GM18507 (cell line): ENCODE measurements at places on chromosomes 1 and 21.

GRCh38 chr21:42157606-42158310 lies 61.2 kb upstream of the ABCG1 start:
- no peak for DNase-seq

DNA sequence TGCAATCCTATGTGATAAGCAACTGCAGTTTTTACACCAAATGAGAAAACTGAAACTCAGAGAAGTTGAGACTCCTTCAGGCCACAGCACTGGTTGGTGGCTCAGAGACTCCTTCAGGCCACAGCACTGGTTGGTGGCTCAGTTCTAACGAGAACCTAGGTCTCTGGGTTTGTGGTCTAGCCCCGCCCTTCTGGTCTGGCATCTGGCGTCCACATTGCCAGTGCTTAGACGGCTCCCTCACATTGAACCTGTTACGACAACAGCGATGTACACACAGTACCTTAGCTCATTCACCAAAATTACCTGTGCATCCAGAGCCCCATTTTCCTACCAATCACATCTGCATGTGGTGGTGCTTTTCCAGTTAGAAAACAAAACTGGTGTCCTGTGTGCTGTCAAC lies 66.1 kb downstream of the NID1 start:
- peak; percentile 23 for DNase-seq

DNA sequence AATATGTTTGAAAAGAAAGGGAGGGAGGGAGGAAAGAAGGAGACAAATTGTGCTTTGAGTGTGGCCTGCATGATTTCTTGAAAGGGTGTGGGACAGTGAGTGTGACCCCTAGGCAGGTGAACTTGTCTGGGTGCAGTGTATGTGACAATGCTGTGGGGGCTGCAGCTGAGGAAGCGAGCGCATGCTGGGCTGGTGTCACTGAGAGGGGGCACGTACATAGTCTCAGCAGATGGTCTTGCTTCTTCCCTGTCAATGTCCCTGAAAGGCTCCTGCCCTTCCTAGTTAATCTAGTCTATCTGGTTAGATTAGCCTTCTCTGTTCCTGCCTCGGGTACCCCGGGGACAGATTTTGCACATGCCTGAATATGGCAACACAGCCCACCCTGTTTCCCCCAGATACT lies 9.8 kb downstream of the FAAH start:
- DNase-seq = no peak

DNA sequence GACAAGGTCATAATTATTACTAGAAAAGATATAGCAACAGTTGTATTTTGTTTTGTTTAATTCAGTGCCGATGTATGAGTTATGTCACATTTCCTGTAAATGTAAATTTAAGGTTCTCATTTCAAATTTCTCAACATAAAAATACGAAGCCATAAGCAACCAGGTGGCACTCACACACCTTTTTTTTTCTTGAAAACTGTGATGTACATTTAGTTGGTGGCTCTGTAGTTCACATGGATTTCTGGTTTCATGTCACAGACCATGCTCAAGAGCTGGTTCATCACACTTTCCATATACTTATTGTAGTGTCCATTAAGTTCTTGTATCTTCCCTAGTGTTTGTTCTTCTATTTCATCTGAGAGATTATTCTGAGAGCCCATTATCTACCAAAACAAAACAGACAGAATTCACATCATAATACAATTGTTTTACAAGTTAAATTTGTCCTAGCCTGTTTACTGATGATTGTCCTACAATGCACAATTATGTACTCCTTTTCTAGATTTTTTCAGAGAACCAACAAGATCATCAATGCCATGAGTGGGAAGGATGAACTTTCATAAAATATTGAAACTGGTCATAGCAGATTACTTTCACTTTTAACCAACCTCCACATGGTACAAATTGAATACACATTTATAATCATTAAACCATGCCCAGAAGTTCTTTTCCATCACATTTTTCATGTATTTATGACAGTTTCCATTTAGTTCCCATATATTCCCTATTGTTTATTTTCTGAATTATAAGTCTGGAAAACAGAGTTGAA lies 17.1 kb downstream of the ATP6V1G3 start:
- no peak for DNase-seq

- no peak for DNase-seq
Measured at GRCh38 chr1:198203434-198203833, 46.6 kb downstream of the NEK7 start.

GRCh38 chr1:44222397-44223186 lies 9.3 kb downstream of the DMAP1 start:
- no peak for DNase-seq

DNA sequence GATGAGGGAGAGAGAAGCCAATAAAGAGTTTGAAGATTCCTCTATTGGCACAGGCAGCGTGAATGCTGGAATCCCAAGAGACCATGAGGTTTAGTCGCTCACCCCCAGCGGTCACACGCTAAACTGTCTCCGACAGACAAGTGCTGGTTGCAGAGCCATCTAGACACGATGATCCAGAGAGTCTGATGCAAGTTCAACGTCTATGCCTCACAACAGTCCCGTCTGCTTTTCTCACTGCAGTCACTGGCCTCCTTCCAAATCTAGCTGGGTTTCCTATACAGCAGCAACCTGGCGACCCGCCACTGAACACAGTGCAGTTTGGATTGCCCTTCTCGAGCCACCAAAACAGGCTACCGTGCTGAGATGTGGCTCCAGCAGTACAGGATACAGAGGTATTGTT lies 98.6 kb upstream of the KRTAP19-8 start:
- no peak for DNase-seq

GRCh38 chr1:234610061-234610665 lies at the start of gene IRF2BP2:
Gene IRF2BP2, minus strand, starts transcription at chr1:234610178. Its CDS starts 684 bp downstream, at chr1:234609494.
- DNase-seq = peak; percentile 68

- no peak for DNase-seq
Measured at GRCh38 chr1:58244872-58245271, 301.7 kb downstream of the OMA1 start.

DNA sequence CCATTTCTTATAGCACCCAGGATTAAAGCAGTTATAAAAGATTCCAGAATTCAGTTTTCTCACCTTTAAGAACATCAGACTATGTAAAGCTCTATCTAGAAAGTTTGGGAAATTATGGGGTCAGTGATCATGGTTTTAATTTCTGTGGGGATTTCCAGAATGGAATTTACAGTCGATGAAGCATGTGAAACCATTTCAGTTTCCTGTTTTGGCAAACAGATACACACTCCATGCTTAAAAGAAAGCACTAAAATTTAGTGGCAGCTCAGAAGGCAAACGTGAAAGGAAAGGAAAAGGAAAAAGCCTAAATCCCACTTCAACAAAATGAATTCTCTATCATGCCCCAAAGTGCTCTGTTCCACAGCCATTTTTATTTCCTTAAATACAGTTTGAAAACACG lies 60.4 kb downstream of the FYB2 start:
- DNase-seq = no peak

- DNase-seq = no peak
Measured at GRCh38 chr1:235622936-235623779, 26.4 kb downstream of the GNG4 start.

DNA sequence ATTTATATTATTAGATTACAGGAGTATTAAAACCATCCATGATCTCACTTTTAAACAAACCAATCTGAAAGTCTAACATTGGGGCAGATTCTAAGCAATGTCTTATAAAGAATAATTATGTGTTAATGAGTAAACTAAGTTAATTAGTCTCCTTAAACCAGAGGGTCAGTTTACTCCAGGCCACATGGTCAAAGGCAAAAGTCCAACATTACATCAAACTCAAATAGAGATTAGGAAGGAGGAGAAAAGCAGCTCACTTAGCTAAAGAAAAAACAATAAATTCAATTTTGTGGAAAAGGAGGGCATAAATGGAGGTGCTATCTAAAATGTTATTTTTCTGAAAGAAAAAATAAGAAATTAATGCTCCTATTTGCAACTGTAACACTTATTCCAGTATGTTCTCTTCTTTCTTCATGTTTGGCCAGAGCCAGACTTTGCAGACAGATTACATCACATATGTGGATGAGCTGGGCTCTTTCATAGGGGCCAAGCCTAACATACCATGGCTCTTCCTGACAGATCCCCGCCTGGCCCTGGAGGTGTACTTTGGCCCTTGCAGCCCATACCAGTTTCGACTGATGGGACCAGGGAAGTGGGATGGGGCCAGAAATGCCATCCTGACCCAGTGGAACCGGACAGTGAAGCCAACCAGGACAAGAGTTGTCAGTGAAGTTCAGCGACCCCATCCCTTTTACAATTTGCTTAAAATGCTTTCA lies 24.3 kb upstream of the FMO2 start:
- DNase-seq = no peak

- DNase-seq = no peak
Measured at GRCh38 chr21:35843911-35844667, 216.2 kb downstream of the SETD4 start.

DNA sequence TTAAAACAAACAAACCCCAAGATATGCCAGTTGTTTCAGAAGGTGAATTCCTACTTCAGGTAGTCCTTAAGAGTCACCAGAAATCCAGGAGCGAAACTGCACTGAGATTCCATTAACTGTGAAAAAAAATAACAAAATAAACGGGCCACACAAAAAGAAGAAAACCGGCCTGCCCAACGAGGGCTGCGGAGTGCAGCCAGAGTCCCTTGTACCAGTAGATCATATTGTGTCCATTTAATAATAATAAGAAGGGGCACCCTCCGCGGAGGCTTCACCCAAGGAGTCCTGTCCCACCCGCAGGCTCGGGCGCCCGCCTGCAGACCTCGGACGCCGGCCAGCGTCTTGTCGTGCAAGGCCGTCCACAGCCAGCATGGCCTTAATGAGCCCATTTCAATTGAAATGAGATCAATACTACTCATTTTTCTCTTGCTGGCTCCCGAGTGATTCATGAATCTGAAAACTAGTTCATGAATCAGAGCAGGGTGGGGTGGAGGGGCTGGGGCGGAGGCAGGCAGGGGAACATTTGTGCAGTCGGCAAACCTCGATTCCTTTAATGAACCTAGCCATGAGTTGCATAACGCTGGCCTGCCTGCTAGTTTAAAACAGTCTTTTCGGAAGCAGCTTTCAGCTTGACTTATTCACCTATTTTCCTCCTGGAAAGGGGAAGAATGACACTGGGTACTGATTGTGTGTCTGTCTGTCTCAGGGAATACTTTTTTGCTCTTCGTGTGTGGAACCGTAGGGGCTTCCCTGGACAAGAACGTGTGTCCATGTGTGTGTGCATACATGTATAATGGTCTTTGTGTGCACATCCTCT lies 113.1 kb upstream of the IRF2BP2 start:
- no peak for DNase-seq

DNA sequence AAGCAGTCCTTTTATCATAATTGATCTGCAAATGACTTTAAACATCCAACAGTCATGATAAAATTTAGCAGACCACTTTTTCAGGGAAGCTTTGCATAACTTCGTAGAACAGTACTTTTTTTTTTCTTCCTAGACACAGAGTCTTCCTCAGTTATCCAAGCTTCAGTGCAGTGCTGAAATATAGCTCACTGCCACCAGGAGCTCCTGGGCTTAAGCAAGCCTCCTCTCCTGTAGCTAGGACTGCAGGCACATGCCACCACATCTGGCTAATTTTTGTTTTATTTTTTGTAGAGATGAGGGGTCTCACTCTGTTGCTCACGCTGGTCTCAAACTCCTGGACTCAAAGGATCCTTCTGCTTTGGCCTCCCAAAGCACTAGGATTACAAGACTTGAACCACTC lies 3.8 kb downstream of the F13B start:
- DNase-seq = no peak

DNA sequence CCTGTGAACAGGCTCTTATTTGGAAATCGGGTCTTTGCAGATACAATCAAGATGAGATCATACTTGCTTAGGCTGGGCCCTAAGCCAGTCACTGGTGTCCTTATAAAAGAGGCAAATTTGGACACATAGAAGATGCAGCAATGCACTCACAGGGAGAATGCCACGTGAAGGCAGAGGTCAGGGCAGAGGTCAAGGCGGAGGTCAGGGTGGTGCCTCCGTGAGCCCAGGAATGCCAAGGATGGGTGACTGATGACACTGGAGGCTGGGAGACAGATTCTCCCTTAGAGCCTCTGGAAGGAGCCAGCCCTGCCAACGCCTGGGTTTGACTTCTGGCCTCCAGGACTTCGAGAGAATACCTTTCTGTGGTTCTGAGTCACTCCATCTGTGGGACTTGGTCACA lies 22.8 kb upstream of the C1orf174 start:
- DNase-seq = no peak

DNA sequence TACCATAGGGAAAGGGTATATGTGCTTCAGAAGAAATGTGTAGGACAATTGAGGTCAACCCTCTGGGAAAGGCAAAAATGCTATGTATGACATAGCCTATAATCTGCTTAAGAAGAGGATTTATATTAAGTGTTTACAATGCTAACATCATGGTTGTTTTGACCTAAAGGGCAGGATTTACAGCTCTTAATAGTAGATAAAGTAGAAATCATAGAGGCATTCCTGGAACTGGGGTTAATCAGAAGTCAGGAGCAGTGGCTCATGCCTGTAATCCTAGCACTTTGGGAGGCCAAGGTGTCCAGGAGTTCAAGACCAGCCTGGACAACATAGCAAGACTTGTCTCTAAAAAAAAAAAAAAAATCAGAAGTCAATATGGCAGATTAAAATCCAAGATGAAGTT lies 8.7 kb upstream of the RPL11 start:
- no peak for DNase-seq

- DNase-seq = no peak
Measured at GRCh38 chr21:44940116-44940631, 345 bp downstream of the SLX9 start.

GRCh38 chr21:25838809-25839208 lies 104.0 kb downstream of the GABPA start:
- no peak for DNase-seq

DNA sequence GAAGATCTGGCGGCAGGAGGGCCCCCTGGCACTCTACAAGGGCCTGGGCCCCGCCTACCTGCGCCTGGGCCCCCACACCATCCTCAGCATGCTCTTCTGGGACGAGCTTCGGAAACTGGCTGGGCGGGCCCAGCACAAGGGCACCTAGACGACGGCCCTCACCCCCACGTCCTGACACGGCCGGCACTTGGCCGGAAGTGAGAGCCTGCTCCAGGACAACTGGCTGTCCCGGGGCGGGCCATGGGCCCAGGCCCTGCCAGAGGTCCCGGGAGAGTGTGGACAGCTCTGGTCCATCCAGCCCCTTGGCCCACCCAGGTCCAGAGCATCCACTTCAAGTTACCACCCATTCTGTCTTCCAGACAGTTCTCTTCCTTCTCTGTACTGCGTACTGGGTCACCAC lies 3.0 kb upstream of the TMEM82 start:
- no peak for DNase-seq

DNA sequence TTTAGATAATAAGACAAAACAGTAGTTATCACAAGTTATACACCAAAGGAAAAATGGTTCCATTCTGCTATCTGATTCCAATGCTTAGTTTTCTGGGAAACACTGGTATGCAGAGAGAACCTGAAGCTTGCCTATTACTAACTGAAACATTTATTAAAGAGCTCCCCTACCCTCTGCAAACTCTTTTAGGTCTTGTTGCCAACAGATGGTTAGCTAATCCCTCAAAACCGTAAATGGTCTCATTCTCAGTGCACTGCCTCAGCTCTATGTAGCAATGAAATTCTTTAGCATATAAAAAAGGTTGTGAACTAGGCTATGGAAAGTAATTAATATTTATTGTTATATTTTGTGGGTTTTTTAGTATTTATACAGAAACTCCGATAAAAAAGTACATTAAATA lies 20.4 kb downstream of the C21orf91 start:
- DNase-seq = no peak
